NCI-H1417 treated with DMSO at 0.1 percent for 48 hours (cell line): ENCODE measurements at places on chromosomes 1 and 21.

DNA sequence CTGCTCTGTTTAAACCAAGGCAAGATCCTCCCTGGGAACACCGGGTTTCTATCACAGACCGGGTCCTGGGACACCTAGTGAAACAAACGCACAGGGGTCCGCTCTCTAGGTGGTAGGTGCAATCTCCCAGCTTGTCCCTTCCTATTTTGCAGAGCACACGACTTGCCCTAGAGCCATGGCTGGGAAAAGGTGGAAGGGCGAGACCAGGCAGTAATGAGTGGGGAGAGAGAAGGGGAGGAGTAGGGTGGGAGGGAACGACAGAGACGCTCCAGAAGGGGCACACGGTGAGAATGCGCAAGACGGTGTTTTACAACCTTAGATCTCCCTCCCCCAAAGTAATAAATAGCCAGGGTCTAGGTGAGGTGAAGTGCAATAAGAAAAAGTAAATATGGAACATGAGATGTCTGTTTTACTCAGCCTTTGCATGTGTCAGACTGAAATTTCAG, 9.3 kb upstream of the ARHGAP29 start:
- DNase-seq = no peak

DNA sequence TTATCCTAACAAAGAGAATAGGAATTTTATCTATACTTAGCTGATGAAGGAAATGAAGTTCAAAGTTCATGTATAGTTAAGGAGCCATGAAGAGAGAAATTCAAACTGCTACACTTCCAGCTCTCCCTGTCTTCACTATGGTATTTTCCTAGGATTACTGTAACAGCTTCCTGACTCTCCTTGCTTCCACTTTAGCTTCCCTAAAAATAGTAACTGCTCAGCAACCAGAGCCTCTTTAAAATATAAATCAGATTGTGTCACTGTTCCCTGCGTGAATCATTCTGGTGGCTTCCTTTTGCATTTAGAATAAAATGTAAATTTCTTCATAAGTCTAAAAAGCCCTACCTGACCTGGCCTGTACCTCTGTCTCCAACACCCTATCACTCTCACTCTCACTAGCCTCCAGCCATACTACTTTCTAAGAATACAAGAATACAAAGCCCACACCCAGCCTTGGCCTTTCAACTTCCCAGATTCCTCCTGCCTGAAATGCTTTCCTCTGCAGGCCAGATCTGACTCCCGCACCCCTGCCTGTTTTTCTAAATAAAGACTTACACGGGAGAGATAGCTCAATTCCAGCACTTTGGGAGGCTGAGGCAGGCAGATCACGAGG, 30.5 kb downstream of the OR10J1 start:
- DNase-seq = no peak

GRCh38 chr1:61368876-61369275, 286.5 kb downstream of the NFIA start:
- no peak for DNase-seq

GRCh38 chr21:41823166-41823565, 56.0 kb downstream of the PRDM15 start:
- no peak for DNase-seq

GRCh38 chr1:84010136-84010535, 11.2 kb upstream of the TTLL7 start:
- DNase-seq = no peak

GRCh38 chr1:152539901-152540300, 25.6 kb downstream of the CRCT1 start:
- no peak for DNase-seq

GRCh38 chr1:164602480-164603093, 43.6 kb downstream of the PBX1 start:
- no peak for DNase-seq

- DNase-seq = no peak
Measured at GRCh38 chr1:153261281-153262069, 2.0 kb downstream of the LORICRIN start.
